ENCODE measurements at places on chromosomes 5 and 9.

- no peak for DNase-seq
Measured at GRCh38 chr5:78819166-78819565, 165.9 kb downstream of the ARSB start.

DNA sequence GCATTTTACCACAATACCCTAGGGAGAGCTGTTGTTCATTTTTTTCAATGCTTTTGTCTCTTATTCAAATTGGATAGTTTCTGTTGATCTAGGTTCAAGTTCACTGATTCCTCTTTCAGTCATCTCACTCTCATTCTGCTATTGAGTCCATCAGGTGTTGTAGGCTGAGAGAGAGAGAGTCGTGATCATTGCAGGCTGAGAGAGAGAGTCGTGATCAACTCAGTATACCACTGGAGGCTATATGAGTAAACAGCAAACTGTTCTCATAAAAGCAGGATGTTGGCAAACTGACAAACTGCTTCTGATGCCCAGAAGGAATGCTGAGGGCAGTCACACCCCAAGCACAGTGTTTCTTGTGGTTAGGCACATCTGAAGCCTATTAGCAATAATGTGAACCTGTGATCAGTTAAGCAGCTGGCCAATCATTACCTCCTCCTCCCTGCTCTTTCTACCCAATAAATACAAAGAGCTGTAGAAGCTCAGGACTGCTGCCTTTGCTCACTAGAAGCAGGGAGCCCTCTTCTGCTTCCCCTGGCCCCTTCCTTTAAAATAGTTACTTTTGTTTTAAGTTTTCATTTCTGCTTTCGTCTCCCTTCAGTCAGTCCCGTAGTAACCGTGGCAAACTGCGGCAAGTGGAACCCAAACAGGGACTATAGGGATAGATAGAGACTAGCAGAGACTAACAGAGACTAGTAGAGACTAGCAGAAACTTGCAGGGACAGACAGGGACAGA, 476.1 kb upstream of the ACO1 start:
- peak; percentile 16 for DNase-seq

DNA sequence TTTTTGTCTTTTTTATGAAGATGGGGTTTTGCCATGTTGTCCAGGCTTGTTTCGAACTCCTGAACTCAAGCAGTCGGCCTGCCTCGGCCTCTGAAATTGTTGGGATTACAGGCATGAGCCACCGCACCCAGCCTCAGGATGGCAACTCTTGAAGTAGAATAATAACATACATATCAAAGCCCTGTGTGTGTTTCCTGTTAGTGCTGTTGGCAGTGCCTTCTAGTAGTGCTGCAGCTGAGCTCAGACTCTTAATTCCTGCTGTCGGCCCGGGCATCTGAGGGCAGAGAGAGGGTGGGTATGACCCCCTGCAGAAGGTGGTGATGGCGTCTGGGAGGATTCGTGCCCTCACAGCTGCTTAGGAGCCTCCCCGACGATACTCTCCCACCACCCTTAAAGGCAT, 227.2 kb downstream of the PDZD2 start:
- DNase-seq, result no peak

DNA sequence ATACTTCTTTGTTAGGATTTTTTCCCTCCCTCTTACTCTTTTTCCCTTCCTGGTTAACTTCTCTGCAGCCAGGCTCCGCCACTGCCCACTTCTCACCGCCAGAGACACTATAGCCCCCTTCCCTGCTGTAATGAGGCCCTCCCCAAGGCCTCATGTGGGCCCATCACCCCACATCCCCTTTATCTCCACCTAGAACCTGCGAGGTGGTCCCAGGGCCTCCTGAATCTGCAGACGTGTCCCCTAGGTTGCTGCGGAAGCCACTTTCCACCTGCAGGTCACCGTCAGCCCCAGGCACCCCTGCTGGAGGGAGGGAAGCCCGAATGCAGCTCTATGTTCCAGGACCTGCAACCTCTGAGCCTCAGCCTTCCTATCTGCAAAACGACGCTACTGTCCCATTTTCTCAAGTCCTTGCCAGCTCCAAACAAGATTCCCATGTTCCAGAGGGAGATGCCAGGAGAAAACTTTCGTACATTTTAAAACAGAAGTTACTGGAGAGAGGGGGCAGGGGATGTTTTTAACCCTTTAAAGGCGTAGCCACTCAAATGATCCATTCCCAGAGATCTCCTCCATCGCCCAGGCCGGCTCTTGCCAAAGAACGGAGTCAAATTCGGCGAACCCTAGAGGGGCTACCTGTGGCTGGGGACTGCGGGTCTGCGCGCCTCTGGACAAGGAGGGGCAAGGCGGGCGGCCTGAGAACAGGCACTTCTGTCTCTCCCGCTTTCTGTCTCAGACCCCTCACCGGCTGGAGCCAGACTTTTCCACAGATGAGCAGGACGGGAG, 929 bp downstream of the SH3PXD2B start:
- no peak for DNase-seq
